Neural progenitor cell (in vitro differentiated cells): ENCODE measurements at places on chromosomes 12 and 14. TPM values are rescaled to one million over a fixed set of nuclear protein-coding genes. Genes with fewer than 3 reads are reported as not detected.

HOXC4 gene
- total RNA-seq: not detected in 2 replicates

ZFYVE21 gene
- total RNA-seq: 46.2 and 53.2 TPM in 2 replicates

MRPS35 gene
- total RNA-seq: 32.1 and 39.2 TPM in 2 replicates

OTOGL gene
- total RNA-seq: 0.13 and 0.77 TPM in 2 replicates

LRFN5 gene
- 0.12 and 0.49 TPM in 2 replicates for total RNA-seq

PAX9 gene
- not detected in 2 replicates for total RNA-seq

PARP11 gene
- 11.1 and 12.2 TPM in 2 replicates for total RNA-seq

FOXM1 gene
- total RNA-seq: 38.2 and 50.9 TPM in 2 replicates

ACTR10 gene
- total RNA-seq: 59.2 and 119 TPM in 2 replicates

INSM2 gene
- total RNA-seq: not detected in 2 replicates

- peaks cover 29% of the 10 kb centered on the region for H3K27me3 ChIP-seq
- no peak overlapping the region for H3K4me3 ChIP-seq
- DNase-seq: no peak
- H3K36me3 ChIP-seq: no peaks in the 10 kb centered on the region
- peaks cover 22% of the 10 kb centered on the region for H3K4me1 ChIP-seq
Observed at GRCh38 chr12:47775100-47775911, 2.3 kb downstream of the SLC48A1 start.

- H3K27me3 ChIP-seq: no peaks in the 10 kb centered on the region
- no peaks in the 10 kb centered on the region for H3K4me1 ChIP-seq
- H3K36me3 ChIP-seq: no peaks in the 10 kb centered on the region
- no peak for DNase-seq
Observed at GRCh38 chr12:57149245-57149900, 2.0 kb upstream of the LRP1-AS start.

- no peak overlapping the region for H3K27ac ChIP-seq
- H3K36me3 ChIP-seq: no peaks in the 10 kb centered on the region
- no peak for DNase-seq
- H3K4me1 ChIP-seq: peaks cover 17% of the 10 kb centered on the region
- no peaks in the 10 kb centered on the region for H3K27me3 ChIP-seq
Observed at GRCh38 chr14:104696671-104697316, 7.4 kb downstream of the INF2 start.

DNA sequence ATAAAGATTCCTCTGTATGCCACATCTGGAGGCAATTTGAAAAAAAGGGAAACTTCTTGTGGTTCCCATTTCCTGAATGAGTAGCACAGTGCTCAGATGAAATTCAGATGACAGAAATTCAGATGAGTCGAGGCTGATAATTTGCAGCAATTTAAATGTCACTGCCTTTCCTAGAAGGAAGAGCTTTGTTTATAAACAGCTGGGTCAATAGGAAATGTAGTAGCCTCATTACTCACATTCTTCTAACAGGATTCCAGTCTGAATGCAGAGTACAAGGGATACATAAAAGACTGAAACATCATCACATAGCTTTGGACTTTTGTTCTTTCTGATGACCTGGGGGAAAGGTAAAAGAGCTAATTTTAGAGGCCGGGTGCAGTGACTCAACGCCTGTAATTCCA, 11.3 kb upstream of the DACT1 start:
- H3K27me3 ChIP-seq: peaks cover 34% of the 10 kb centered on the region
- H3K4me3 ChIP-seq: no peak overlapping the region
- H3K27ac ChIP-seq: no peak overlapping the region
- no peak for DNase-seq
- no peaks in the 10 kb centered on the region for H3K36me3 ChIP-seq

DNA sequence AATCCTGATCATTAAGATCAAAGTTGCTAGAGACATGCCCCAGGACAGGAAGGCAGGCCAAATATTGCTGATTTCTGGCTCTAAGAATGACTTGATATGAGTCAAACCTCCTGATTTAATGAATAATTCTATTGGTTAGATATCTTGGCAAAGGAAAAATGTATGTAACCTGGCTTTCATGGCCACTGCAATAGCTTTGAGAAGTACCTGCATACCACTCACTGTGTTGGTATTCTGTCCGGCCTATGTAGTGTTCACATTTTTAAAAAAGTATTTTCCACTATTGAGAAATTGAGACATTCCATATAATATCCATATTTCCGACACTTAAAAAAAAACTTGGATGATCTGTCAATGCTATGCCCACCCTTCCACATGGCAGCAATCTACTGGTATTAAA, 283.1 kb upstream of the SOX5 start:
- H3K4me3 ChIP-seq: no peak overlapping the region
- no peaks in the 10 kb centered on the region for H3K27me3 ChIP-seq
- DNase-seq: no peak
- H3K4me1 ChIP-seq: peaks cover 45% of the 10 kb centered on the region
- no peak overlapping the region for H3K27ac ChIP-seq

GRCh38 chr14:38868399-38869290, 234.4 kb downstream of the SEC23A start:
- no peak for DNase-seq
- H3K4me3 ChIP-seq: no peak overlapping the region
- peaks cover 21% of the 10 kb centered on the region for H3K4me1 ChIP-seq
- H3K27me3 ChIP-seq: no peaks in the 10 kb centered on the region

DNA sequence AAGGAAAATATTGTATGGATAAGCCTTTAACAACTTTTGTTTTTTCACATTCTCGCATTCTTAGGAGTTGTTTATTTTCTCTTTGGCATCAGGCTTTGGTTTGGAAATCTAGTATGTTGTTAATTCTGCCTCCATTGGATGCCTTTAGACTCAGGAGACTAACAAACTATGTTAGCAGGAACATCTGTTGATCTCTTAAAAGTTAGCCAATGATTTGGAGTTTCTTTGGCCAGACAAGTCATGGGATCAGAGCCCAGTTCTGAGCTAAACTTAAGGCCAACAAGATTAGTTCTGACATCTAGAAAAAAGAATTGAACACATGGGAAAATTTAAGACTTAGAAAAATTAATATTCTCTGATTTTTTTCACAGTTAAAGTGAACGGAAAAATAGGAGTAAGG, 35.3 kb upstream of the STRAP start:
- peaks cover 11% of the 10 kb centered on the region for H3K4me1 ChIP-seq
- DNase-seq: no peak
- no peak overlapping the region for H3K4me3 ChIP-seq

- DNase-seq: no peak
- H3K36me3 ChIP-seq: no peaks in the 10 kb centered on the region
- peaks cover 37% of the 10 kb centered on the region for H3K27me3 ChIP-seq
- peak within 1 kb of the TSS; percentile 79 for H3K4me3 ChIP-seq
- H3K4me1 ChIP-seq: peaks cover 18% of the 10 kb centered on the region
Observed at GRCh38 chr12:111405859-111406473, at the start of gene SH2B3. TSS of gene SH2B3 (plus strand) at chr12:111405923. CDS start at chr12:111418146, 12,223 bp downstream.

GRCh38 chr12:104656383-104656782, 199.6 kb downstream of the CHST11 start:
- H3K4me3 ChIP-seq: no peak overlapping the region
- H3K27me3 ChIP-seq: no peaks in the 10 kb centered on the region
- H3K36me3 ChIP-seq: no peaks in the 10 kb centered on the region
- DNase-seq: peak; percentile 46
- no peak overlapping the region for H3K27ac ChIP-seq

DNA sequence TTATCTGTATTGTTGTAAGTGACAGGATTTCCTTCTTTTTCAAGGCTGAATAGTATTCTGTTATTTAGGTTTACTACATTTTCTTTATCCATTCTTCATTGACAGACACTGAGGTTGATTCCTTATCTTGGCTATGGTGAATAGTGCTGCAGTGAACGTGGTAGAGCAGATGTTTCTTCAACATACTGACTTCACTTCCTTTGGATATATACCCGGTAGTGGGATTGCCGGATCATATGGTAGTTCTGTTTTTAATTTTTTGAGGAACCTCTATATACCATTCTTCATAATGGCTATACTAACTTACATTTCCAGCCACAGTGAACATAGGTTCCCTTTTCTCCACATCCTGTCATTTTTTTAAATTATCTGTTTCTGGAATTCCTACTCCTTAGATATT, 21.8 kb downstream of the DERA start:
- no peak overlapping the region for H3K4me3 ChIP-seq
- H3K4me1 ChIP-seq: peaks cover 37% of the 10 kb centered on the region
- H3K27me3 ChIP-seq: no peaks in the 10 kb centered on the region
- no peaks in the 10 kb centered on the region for H3K36me3 ChIP-seq
- H3K27ac ChIP-seq: no peak overlapping the region
- DNase-seq: no peak

GRCh38 chr14:64770751-64771150, 66.5 kb downstream of the PLEKHG3 start:
- peaks cover 9% of the 10 kb centered on the region for H3K4me1 ChIP-seq
- H3K36me3 ChIP-seq: no peaks in the 10 kb centered on the region
- H3K4me3 ChIP-seq: no peak overlapping the region
- no peaks in the 10 kb centered on the region for H3K27me3 ChIP-seq
- no peak overlapping the region for H3K27ac ChIP-seq
- DNase-seq: no peak

- H3K4me1 ChIP-seq: no peaks in the 10 kb centered on the region
- no peak overlapping the region for H3K4me3 ChIP-seq
- no peaks in the 10 kb centered on the region for H3K27me3 ChIP-seq
- H3K27ac ChIP-seq: no peak overlapping the region
Observed at GRCh38 chr12:85955127-85955526, 81.0 kb downstream of the NTS start.

DNA sequence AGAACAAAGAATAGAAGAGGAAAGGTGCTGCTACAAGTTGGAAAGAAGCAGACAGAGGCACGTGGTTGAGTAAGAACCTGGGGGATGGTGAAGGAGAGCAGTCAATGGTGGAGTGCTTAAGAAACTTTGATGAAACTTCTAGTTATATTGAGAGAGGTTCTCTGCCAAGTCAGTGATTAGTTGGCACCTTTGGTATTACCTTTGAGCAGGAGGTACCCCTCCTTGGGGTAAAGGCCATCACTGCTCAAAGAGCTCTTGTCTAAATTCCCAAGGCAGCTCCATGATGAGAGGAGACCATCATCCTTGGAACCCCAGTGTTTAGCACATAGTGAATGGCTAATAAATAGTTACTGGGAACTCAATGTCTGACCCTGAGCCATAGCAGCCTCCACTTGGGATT, 1.7 kb upstream of the EGLN3 start:
- no peak overlapping the region for H3K4me3 ChIP-seq
- no peak for DNase-seq
- H3K27me3 ChIP-seq: no peaks in the 10 kb centered on the region
- no peak overlapping the region for H3K27ac ChIP-seq

- no peak for DNase-seq
- H3K27ac ChIP-seq: no peak overlapping the region
- H3K27me3 ChIP-seq: no peaks in the 10 kb centered on the region
- H3K4me1 ChIP-seq: peaks cover 3% of the 10 kb centered on the region
Observed at GRCh38 chr12:121358073-121358472, 5.9 kb upstream of the ANAPC5 start.

- no peaks in the 10 kb centered on the region for H3K4me1 ChIP-seq
- DNase-seq: no peak
- H3K4me3 ChIP-seq: no peak overlapping the region
Observed at GRCh38 chr12:873954-874353, 75.5 kb downstream of the RAD52 start.

GRCh38 chr12:6367969-6368892, 7.1 kb downstream of the SCNN1A start:
- DNase-seq: no peak
- peaks cover 30% of the 10 kb centered on the region for H3K4me1 ChIP-seq
- no peak overlapping the region for H3K27ac ChIP-seq
- H3K27me3 ChIP-seq: no peaks in the 10 kb centered on the region
- no peaks in the 10 kb centered on the region for H3K36me3 ChIP-seq

- H3K4me3 ChIP-seq: no peak overlapping the region
- no peaks in the 10 kb centered on the region for H3K36me3 ChIP-seq
- DNase-seq: no peak
- no peak overlapping the region for H3K27ac ChIP-seq
Observed at GRCh38 chr12:132619386-132620112, 973 bp downstream of the P2RX2 start.

DNA sequence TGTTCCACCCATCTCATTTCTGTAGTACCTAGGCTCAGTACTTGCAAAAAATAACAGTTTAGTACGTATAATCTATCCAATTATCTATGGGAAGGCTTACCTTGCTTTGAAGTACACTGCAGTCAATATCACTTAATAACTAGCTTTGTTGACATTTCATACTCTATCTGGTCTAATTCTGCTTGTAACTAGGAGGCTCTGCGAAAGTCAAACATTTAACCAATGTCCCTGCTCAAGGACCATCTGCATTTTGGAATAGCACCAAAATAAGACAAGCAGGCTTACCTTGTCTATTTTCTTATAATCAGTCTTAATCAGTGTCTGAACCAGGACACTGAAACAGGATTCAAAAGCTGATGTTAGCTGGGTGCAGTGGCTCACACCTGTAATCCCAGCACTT, 39.9 kb downstream of the SLC25A47 start:
- H3K27ac ChIP-seq: no peak overlapping the region
- no peaks in the 10 kb centered on the region for H3K27me3 ChIP-seq
- no peak overlapping the region for H3K4me3 ChIP-seq

DNA sequence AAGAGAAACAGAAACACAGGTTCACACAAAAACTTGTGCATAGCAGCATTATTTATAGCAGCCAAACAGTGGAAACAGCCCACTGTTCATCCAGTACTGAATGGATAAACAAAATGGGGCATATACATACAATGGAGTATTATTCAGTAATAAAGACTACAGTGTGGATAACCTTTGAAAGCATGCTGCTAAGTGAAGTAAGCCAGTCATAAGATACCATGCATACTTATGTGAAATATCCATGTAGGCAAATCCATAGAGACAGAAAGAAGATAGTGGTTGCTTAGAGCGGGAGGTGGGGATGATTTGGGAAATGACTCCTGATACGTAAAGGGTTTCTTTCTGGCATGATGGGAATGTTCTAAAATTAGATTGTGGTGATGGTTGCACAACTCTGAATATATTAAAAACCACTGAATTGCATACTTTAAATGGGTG, 99.4 kb downstream of the CRADD start:
- H3K27ac ChIP-seq: no peak overlapping the region
- H3K4me1 ChIP-seq: peaks cover 12% of the 10 kb centered on the region
- H3K36me3 ChIP-seq: no peaks in the 10 kb centered on the region
- no peak for DNase-seq

GRCh38 chr14:23056145-23056955, 970 bp downstream of the CDH24 start:
- H3K27me3 ChIP-seq: no peaks in the 10 kb centered on the region
- H3K4me3 ChIP-seq: peak overlapping the region; percentile 92
- H3K27ac ChIP-seq: no peak overlapping the region
- peaks cover 3% of the 10 kb centered on the region for H3K36me3 ChIP-seq
